KG1 (cell line): ENCODE measurements at places on chromosomes 4 and X.

DNA sequence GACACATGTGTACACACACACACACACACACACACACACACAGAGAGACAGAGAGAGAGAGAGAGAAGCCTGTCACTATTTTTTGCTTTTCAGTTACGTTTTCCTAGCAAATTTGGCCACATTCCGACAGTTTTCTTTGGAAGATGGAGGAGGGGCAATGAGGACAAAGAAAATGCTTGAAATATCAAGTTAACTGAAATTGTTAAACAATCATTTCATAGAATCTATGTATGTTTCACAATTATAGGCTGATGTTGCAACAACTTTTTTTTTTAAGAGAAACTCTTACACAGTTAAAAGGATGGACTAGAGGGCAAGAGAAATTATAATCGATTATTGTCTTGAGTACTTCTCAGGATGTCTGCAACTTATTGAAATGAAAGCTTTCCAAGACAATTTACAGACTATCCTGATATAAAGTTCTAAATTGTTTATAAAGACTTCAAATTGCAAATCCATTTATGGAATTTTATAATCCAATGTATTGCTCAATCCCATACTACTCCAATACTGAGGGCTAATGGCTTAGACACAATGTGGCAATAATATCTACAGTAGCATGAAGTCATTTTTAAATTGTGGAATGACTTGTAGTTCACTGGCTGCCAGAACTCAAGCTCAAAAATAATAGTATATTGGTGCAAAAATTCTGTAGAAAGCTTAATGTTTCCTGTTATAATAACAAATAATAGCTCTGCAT is 647.0 kb upstream of the PCDH7 start:
- DNase-seq, result no peak

DNA sequence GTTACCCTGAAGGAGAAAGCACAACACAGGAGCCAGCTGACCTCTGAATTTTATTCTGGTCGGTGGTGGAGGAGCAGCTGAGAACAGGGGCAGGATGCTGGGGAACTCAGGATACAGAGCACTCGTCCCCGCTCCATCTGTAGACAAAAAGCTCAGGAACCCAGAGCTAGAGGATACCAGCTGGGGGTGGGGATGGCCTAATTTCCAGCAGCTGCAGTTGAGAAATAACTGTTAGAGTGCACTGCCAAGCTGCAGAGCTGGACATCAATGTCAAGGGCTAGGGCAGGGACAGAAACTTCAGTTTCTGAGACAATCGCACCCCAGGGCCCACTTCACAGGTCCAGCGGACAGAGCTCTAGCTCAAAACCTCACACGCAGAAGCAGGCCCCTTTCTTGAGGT is 122.1 kb upstream of the GUCY1A1 start:
- no peak for DNase-seq

- DNase-seq, result peak; percentile 0
Observed at GRCh38 chrX:66914080-66914479, 275.2 kb upstream of the EDA2R start.

DNA sequence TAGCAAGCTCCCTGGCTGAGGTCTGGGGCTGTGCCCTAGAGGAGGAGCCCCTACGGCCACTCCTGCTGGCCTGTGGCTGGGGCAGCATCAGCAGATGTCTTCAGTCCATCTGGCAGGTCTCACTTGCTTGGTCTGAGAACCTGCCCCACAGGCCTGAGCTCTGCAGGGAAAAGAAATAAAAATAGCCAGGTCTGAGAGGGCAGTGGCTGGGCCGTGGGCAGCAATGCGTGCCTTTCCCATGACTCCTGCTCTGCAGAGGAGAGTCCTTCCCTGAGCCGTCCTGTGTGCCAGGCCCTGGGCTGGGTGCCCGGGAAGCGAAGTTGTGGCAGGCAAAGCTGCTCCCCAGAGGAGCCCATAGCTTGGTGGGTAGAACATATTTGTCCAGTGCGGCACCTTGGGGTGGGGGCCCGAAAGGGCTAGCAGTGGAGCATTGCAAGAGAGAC is 11.3 kb upstream of the KIAA0232 start:
- DNase-seq, result no peak

DNA sequence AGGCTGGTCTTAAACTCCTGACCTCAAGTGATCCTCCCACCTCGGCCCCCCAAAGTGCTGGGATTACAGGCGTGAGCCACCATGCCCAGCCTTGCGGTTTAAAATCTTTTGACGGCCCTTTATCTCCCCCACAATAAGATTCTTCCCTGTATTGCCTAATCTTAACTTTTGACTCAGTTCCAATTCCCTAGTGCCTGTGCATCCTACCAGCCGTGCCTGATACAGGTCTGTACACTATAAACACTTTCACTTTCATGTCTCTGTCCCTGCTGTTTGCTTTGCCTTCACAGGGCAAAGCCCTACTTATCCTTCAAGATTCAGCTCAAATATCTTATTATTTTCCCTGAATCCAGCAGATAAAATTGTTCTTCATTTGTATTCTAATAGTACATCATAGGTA is 74.6 kb downstream of the WDR44 start:
- DNase-seq, result no peak

DNA sequence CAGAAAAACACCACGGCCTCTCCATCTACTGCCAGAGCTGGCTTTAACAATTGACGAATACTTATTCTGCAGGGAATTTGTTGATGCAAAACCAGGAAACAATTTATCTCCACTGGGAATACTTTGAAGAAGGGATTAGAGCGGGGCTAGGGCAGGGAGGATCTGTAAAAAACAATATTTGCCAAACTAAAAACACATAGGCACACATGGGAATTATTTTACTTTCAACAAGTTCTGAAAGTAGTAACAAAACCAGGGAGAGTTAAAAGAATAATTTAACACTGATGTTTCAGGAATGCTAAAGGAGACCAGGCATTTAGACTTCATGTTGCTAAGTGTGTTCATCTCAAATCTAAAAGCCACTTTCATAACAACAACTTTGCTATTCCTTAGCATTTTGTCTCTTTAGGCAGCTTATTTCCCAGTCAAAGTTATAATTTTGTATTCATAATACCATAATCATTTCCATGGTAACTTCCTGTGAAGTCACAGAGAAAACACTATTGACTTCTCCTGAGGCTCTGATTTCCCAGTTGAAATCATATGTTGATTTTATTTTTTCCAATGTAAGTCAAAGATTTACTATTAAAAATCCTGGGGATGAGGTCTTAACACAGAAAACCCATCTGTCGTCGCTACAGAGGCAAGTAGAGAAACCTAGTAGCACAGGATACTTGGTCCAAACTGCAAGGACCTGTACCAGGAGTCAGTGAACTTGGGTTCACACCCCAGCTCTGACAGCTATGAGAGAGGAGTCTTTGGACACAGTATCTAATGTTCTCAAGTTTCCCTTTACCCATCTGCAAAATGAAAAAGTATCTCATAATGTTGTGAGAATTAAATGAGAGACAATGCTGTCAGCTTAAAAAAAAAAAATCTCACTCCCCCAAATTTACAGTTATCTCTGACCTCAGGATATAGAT is 69.3 kb downstream of the SH3RF1 start:
- DNase-seq, result no peak

- no peak for DNase-seq
Observed at GRCh38 chrX:22081475-22082092, 49.5 kb downstream of the PHEX start.

DNA sequence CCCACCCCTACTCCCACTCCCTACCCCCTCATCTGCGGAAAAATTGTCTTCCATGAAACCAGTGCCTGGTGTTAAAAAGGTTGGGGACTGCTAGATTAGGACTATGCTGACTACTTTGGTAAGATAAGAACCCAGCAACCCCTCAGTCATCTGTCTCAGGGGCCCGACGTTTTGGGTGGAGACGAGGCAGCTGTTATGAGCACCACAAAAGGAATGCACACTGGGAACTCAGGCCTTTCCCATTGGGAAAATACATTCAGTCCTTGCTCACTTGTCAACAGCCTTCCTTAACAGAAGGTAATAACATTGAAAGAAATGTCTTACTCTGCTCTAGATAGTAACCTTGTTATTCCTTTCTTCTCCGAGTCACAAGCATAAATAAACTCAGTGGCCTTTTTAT is 310.8 kb downstream of the AFF2 start:
- DNase-seq, result no peak

- DNase-seq, result no peak
Observed at GRCh38 chrX:73827406-73827805, 264.4 kb downstream of the CHIC1 start.

GRCh38 chr4:162061214-162061613 is 102.6 kb downstream of the FSTL5 start:
- no peak for DNase-seq

DNA sequence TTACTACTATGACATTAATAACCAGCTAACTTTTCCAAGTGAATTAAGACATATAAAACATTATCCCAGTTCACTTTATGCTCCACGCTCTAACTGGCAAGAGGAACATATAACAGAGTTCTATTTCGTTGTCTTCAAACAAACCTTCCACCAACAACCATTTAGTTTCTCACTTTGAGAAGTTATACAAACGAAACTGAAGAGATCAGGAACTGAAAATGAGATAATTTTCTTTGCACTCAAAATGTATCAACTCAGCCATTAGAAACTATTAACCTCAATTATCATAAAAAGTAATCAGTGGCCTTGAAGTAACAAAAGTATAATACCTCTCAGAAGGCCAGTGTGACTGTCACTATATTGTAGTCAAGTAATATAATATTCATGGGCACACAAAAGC is 70.1 kb downstream of the CHM start:
- no peak for DNase-seq

GRCh38 chr4:83979773-83980172 is 443.9 kb downstream of the GPAT3 start:
- DNase-seq, result no peak

- DNase-seq, result no peak
Observed at GRCh38 chr4:76947369-76947768, 2.2 kb upstream of the SEPTIN11 start.

DNA sequence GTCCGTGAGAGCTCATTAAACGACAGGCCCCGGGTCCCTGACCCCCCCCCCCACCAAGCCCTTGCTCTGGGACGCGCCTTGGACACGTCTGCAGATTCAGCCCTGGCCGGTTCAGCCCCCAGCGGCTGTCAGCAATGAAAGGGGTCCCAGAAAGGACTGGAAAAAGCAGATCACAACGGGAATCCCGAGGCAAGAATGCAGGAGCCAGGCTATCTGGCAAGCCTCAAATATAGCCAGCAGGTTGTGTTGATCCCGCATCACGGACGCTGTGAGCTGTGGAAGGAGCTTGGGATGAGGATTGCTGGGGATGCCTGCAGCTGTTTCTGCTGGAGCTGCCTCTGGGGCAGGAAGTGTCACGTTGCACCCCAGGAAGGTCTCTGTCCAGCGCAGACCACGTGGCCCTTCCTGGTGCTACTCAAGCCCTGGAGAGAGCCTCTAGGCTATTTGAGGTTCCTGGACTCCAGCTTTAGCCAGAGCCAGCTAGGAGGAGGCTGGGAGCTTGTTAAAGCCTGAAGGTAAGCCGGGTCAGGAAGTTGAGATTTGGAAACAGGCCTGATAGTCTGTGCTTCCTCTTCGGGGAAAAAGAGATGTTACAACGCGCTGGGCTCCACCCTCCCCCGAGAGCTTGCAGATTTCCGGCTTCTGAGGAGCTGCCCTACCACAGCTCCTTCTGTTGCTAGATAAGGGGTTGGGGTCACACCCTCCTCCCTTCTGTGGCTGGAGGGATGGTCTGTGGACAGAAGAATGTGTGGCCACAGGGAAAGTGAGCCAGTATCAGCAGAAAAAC is 19.3 kb upstream of the CSF2RA start:
- DNase-seq, result no peak

GRCh38 chrX:9955506-9955905 is 11.7 kb upstream of the CLDN34 start:
- no peak for DNase-seq

DNA sequence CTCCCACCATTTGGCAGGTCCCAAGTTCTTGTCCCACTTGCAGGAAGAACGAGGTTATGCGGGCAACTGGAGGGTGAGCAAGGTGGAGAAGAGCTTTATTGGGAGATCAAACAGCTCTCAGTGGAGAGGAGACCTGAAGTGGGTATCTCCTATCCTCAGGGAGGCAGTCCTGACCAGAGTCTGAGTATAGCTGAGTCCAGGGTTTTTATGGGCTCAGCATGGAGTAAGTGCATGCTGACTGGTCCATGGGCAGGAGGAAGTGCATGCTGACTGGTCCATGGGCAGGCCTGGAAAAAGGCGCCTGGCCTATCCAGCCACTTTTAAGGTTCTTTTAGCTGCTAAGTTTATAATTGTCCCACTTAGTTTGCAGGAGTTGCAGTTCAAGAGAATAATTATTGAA is 7.4 kb upstream of the HNRNPD start:
- no peak for DNase-seq

GRCh38 chr4:20512033-20512792 is 188.0 kb upstream of the PACRGL start:
- no peak for DNase-seq

GRCh38 chr4:179843370-179843769 is 2399.8 kb upstream of the TENM3 start:
- DNase-seq, result no peak

GRCh38 chr4:52983563-52984303 is 121.6 kb downstream of the RASL11B start:
- peak; percentile 25 for DNase-seq

DNA sequence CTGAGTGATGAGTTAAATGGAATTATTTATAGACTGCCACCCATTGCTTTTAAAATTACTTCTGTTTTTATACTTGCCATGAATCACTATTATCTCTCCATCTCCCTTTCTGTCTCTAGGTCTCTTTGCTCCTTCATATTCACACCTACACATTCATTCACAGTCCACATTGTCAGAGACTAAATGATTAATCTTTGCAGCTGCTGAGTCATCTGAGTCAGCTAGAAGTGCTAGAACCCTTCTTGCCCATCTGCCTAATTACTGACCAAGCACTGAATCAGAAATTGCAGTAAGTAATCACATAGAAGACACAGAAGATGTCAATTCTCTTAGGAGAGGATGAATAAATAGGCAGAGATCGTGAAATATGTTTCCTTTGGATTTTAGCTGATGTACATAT is 31.6 kb upstream of the RPS6KA6 start:
- DNase-seq, result no peak

- no peak for DNase-seq
Observed at GRCh38 chr4:99159699-99160098, 15.6 kb upstream of the ADH4 start.

GRCh38 chr4:128917781-128918180 is 108.3 kb downstream of the JADE1 start:
- peak; percentile 23 for DNase-seq

GRCh38 chrX:153638041-153638371 is 9.0 kb upstream of the DUSP9 start:
- no peak for DNase-seq

GRCh38 chrX:48022738-48023137 is 15.9 kb downstream of the SPACA5 start:
- DNase-seq, result no peak

DNA sequence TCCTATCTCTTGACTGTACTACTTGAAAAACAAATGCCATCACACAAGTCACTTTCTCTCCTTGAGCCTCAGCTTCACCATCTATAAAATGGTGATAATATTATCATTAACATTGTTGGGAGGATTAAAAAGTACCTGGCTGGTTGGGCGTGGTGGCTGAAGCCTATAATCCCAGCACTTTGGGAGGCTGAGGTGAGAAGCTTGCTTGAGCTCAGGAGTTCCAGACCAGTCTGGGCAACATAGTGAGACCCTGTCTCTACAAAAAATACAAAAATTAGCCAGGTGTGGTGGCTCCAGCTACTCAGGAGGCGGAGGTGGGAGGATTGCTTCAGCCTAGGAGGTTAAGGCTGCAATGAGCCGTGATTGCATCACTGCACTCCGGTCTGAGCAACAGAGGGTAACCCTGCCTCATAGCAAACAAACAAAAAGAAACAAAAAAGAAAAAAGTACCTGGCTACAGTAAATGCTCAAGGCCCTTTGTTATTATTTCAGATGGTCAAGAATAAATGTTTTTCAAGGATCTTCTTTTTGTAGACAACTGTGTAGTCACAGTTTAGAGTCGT is 120.3 kb downstream of the CHRNA9 start:
- DNase-seq, result no peak
